ENCODE measurements at places on chromosomes 2 and 18.

DNA sequence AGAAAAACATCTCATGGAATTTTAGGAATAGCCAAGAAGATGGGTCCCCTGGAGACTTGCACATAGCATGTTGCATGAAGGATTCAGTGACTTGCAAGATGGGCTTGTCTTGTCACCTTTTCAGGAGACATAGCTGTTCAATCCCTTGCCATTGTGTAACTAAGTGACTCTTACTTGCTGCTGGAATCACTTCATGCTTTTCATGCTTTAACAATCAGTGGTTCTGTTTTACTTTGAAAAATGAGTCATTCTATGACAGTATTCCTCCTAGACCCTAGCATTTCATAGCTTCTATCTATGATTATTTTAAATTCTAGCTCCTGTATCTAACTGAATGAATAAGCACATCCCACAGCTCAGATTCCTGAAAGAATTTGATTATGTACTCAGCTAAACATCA lies 2.8 kb downstream of the KYNU start:
- DNase-seq: peak; percentile 36

DNA sequence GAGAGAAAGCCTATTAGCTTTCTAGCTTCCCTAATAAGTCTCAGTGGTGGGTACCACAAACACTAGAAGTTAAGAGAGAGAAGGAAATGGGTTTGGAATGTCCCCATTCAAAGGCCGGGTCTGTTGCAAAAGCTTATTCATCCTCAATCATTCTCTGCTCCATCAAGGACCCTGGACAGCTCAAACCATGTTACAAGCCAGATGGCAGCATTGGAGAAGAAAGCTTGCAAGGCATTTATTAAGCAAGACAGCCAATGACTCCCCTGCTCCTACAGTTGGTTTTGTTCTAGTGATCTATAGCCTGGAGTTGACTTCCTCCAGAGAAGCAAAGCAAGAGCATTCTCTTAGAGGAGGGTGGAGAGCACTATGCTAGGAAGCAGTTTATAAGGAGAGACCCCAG lies 86.9 kb upstream of the LMAN1 start:
- DNase-seq: no peak

DNA sequence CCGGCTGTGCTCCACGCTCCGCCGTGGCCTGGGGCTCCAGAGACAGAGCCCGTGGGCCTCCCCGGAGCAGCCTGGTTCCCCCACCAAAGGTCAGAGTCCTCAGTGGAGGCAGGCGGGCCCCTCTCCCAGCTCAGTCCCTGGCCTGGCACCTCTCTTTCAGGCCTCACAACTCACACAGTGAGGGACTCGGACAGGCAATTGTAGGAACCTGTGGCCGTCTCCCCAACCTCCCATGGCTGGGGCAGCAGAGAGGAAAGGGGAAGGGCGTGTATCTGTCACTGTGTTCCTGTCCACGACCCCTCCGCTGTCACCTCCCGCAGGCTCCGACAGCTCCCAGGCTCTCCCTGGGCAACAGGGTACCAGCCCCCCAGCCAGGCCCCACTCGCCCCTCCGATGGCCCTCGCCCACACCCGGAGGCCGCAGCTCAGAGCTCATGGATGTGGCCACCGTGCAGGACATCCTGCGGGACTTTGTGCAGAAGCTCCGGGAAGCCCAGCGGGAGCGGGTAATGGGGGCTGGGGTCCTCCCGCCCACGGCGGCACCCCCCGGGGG lies 32.4 kb upstream of the SNED1 start:
- no peak for DNase-seq

- DNase-seq: no peak
These were observed 110.7 kb downstream of the COLEC12 start for GRCh38 chr18:389658-390357.

DNA sequence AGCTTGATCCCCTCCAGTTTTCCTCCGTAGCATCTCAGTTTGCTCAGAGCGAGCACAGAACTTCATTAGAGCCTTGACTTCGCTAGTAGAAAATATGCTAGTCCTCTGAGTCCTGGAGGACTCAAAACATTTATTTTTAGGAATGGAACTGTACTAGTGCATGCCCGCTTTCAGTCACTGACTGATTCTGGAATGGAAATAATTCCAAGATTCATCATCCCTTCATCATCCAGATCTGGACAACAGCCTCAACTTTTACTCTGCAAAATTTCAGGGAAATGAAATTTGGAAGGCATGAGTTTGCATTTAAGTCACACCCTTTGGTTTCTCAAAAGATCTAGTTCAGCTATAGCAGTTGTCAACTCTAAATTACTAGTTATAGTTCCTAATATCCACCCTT lies 304.6 kb downstream of the XIRP2 start:
- DNase-seq: no peak

- no peak for DNase-seq
These were observed 97.2 kb downstream of the ARL4C start for GRCh38 chr2:234399451-234400246.

- DNase-seq: no peak
These were observed 848 bp downstream of the TMSB10 start for GRCh38 chr2:84906108-84906899.

GRCh38 chr18:2337552-2338141 lies 233.7 kb downstream of the METTL4 start:
- no peak for DNase-seq

- DNase-seq: no peak
These were observed 47.6 kb upstream of the FHL2 start for GRCh38 chr2:105446501-105446900.

DNA sequence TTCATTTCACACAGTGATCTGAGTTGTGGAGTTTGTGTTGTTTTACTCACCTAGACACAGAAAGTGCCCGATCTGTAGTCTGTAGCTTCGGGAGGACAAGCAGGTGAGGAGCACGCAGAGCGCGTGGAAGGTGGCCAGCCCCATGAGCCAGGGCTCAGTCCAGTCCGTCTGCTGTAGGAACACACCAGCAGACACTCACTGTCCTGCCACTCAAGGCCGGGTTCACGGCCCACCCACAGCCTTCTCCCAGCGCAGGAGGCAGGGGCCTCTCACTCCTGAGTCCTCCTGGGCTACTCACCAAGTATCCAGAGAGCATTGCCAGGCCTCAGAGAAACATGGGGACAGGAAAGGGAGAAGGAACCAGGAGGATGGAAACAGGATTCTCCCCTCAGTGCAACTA lies 1.7 kb downstream of the TMEM18 start:
- DNase-seq: no peak

- peak; percentile 13 for DNase-seq
These were observed 10.8 kb downstream of the SPDYA start for GRCh38 chr2:28821295-28821958.
